ENCODE measurements at places on chromosomes 6 and 20.

DNA sequence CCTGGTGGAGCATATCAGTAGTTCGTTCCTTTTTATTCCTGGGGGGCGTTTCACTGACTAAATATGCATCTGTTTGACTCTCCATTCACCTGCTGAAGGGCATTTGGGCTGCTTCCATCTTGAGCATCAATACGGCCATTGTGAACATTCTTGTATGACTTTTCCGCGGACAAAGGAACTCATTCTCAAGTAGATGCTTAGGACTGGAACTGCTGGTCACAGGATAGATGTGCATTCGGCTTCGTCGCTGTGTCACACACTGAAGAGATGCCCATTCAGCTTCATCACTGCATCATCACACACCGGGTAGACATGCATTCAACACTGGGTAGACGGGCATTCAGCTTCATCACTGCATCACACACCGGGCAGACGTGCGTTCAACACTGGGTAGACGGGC is 95.3 kb downstream of the TAF4 start:
- no peak for DNase-seq

DNA sequence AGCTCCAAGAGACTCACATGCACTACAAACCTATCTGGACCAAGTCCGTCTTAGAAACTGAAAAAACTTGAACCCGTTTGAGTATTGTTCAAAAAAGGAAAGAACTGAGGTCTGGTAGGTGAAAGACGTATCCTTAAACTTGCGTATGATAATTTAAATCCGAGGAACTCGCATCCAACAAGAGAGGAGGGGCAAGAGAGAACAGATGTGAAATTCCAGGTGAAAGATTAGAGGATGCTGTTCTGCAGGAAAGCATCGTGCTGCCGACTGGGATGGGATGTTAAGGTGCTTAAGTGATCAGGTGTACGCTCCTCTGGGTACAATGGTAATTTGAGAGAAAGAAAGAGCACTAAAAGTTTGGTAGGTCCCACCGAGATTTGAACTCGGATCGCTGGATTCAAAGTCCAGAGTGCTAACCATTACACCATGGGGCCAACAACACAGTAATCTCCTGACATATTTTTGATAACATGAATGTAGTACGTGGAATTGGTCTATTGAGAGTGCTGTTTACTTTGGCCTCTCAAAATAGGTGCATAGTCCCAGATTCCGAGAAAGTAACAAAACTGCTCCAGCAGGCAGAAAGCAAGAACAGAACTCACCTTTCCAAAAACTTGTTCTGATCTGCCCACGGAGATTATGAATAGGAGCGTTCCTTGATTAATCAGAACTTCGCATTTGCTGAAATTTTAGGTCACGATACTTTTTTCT is 53.5 kb upstream of the BTN3A2 start:
- DNase-seq, result peak; percentile 61

DNA sequence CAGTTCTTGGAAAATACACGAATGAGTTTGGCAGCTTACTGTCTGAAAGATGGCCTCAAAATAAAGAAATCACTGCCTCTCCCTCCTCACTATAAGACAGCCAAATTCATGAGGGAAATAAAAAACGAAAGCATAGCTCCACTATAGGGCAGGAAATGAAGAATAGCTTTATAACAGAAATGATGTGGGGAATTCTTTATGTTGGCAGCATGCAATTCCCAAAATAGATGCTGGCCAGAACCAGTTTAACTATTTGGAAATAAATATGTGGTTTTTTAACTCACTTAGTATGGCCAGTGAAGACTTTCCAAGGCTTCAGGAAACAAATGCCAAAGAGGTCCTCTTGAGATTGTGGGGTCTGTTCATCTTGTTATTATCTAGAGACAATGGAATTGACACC is 100.5 kb downstream of the TBX18 start:
- DNase-seq, result no peak

- DNase-seq, result no peak
Observed at GRCh38 chr6:15672291-15672690, 9.5 kb upstream of the DTNBP1 start.

DNA sequence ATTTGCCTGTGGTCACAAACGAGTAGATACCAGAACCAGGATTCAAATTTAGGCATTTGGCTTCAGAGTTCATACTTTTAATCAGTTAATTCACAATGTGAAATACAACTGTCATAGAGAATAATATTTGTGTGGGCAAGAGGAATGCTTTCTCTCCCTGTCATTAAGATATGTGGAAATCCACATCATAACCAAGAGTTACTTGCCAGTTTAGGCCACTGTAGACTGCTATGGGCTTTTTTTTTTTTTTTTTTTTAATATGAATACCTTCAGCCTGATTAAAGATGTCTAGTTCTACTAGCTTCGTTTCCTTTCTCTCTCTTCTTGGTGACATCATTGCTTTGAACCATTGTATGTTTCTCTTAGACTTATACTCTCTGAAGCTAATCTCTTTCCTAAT is 244.9 kb downstream of the ZFAND3 start:
- no peak for DNase-seq

GRCh38 chr6:41531591-41532582 is 14.3 kb upstream of the FOXP4 start:
- peak; percentile 49 for DNase-seq

DNA sequence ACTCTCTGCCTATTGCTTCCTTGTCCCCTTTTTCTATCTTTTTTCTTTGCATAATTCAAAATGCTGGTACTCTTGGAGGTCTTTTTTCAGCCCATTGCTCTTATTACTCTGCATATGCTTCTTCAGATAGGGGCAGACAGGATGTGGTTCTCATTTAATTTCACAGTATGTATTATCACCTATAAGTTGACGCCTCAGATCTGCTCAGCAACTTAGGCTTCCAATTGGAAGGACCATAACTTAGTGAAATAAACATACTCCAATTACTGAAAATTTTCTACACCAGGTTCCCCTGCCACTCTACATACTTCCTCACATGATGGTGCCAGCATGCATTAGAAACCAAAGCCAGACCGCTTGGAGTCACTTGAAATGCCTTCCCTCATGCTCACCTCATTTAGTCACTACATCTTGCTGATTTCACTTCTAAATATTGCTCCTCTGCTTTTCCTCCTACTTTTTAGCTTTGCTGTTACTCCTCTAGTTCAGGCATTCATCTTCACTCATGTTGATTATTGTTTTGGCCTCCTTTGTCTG is 34.5 kb upstream of the AHI1 start:
- no peak for DNase-seq

DNA sequence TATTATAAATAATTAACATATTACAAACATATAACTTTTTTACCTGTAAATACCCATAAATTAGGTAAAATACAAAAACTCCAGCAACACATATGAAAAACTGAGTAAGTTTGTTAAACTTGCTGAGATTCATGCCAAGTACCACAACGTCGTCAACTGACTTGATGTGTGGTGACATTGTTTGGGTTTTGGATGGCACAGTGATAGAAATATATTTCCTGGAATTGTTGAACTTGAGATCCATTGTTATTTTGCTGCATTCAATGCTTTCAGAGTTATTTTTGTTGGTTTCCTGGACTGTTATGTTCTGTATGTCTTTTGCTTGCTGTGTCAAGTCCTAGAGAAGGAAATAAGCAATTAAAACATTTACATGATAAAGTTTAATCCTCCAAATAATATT is 5.5 kb downstream of the SLC35B3 start:
- DNase-seq, result no peak

DNA sequence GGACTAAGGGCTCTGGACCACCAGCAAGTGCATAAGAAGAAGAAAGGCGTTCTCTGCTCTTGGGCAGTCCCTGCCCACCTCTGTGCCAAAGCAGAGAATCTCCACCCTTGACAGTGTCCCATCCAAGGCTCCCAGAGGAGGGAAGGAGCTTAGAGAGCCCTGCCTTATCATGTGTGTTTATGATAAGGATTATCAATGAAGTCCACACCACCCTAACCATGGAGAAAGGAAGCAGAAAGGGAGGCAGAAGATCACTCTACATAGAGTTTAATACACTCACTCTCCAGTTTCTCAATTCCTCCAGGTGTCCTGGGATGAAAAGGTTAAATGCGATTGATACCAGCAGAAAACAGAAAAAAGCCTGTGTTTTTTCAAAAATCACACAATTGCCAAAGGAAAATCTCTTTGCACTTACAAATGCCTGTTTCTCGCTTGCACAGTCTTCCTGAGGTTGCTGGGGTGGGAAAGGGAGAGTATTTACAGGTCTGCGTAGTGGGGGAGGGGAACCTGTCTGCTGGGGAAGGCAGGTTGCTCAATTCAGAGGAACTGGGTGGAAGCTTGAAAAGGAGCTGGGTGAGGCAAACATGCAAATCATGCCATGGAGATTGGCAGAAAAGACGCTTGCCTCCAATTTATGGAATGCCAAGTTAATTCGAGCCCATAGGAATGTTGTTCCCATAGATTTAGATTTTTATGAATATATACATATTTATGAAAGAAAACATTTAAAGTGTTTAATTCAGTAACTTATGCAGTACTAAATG is 104.0 kb downstream of the EYA2 start:
- no peak for DNase-seq

GRCh38 chr6:149628875-149629510 is 19.5 kb downstream of the KATNA1 start:
- no peak for DNase-seq

DNA sequence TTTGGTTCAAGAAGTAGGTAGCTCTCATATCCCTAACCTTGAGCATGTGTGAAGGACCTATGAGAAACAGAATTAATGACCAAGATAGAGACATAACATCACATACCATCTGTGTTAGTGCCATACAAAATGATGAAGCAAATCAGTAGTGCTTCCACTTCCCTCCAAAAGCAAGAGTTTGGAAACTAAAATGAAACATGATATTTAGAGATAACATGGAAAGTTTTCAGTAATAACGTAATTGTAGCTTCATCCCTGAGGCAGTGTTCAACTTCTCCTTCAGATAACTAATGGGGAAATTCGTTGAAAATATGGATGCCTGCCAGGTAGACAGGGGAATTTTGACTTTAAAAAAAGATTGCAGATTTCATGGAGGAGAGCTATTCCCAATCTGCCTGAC is 248.4 kb upstream of the IRAK1BP1 start:
- DNase-seq, result no peak

- DNase-seq, result no peak
Observed at GRCh38 chr20:17202673-17203072, 24.2 kb upstream of the PCSK2 start.

GRCh38 chr20:3577366-3577765 is 85.8 kb downstream of the GFRA4 start:
- DNase-seq, result no peak

GRCh38 chr6:19668710-19669109 is 168.5 kb upstream of the ID4 start:
- DNase-seq, result no peak

DNA sequence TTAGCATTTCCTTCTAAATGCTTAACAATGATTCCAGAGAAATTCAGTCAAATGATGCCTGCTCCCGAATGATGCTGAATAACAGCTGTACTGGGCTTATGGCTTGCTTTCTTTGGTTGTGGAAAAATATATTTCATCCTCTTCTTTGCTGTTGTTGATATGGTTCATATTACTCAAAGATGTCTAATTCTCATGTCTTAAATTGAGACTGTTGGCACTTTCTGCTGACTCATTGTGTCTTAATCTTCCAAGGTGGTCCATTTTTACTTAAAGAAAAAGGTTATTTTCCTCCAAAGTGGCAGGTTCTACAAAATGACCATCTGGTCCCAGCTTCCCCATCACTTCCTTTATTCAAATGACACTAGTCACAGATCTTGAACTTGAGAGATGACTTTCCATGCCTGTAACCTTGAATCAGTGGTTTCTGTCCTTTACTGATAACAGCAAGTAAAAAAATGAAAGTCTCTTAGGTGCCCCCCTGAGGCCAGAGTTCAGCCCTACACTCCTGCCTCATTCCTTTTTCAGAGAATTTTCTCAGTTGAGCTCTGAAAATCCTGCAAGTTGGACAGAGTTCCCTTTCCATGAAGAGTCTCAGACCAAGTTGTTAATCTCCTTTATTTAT is 6.9 kb downstream of the SNAP25 start:
- no peak for DNase-seq

- DNase-seq, result no peak
Observed at GRCh38 chr6:57198926-57199636, 23.0 kb downstream of the RAB23 start.

- no peak for DNase-seq
Observed at GRCh38 chr6:144736763-144737162, 451.6 kb downstream of the UTRN start.

DNA sequence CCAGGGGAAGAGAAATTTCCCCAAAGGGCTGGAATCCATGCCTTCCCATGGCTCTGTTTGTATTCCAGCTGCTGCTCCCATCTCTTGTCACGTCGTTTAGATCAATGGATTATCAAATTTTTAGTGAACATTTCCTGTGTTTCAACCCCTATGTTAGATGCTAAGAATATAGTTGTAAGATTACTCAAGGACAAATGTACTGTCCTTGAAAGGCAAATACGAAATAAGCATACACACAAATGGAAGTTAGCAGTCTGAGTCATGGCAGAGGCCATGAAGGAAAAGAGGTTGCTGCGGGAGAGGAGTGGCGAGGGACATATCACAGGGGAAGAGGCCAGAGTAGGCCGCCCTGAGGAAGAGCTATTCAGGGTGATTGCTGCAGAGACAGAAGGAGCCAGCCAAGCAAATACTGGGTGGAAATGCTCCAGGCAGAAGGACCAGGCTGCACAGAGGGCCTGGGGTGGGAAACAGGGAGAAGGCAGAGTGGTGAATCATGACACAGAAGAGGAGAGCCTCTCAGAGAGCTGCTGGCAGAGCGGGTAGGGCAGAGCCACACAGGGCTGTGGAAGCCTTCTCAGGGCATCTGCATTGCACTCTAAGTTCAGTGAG is 219.2 kb upstream of the LRFN2 start:
- DNase-seq, result no peak
